WTC11 (cell line): ENCODE measurements at places on chromosomes 11 and 22. TPM values are rescaled to one million over a fixed set of nuclear protein-coding genes. Genes with fewer than 3 reads are reported as not detected.

- DNase-seq, result no peak
- H3K27me3 ChIP-seq, result peaks cover 23% of the 10 kb centered on the region
- no peaks in the 10 kb centered on the region for H3K36me3 ChIP-seq
Measured at GRCh38 chr22:21047730-21048129, 2.0 kb downstream of the LRRC74B start.

Gene OR8B3
- not detected in 3 replicates for total RNA-seq

DNA sequence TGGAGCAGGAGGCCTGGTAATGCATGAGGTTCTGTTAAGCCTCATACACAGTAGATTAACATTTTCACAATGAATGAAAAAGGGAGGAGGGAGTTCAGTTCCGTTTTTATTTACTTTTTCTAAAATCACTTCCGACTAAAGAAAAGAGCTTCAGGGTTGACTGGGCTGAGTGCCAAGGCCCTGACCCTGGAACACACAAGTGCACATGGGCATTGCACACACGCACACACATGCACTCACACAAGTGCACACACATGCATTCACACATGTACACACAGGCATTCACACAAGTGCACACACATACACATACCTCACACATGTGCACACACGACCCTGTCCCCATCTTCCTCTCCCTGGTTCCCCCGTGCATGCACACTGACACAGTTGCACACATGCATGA is 303.3 kb downstream of the BRD1 start:
- H3K27ac ChIP-seq, result peak overlapping the region; percentile 90; the same call in 1 of the 2 replicates
- H3K27me3 ChIP-seq, result no peaks in the 10 kb centered on the region; the same call in 1 of the 2 replicates
- no peak for DNase-seq
- H3K36me3 ChIP-seq, result no peaks in the 10 kb centered on the region
- peaks cover 28% of the 10 kb centered on the region for H3K4me1 ChIP-seq

Gene ART5
- 4.5 to 8.7 TPM (median 8.1 TPM) in 3 replicates for total RNA-seq

DNA sequence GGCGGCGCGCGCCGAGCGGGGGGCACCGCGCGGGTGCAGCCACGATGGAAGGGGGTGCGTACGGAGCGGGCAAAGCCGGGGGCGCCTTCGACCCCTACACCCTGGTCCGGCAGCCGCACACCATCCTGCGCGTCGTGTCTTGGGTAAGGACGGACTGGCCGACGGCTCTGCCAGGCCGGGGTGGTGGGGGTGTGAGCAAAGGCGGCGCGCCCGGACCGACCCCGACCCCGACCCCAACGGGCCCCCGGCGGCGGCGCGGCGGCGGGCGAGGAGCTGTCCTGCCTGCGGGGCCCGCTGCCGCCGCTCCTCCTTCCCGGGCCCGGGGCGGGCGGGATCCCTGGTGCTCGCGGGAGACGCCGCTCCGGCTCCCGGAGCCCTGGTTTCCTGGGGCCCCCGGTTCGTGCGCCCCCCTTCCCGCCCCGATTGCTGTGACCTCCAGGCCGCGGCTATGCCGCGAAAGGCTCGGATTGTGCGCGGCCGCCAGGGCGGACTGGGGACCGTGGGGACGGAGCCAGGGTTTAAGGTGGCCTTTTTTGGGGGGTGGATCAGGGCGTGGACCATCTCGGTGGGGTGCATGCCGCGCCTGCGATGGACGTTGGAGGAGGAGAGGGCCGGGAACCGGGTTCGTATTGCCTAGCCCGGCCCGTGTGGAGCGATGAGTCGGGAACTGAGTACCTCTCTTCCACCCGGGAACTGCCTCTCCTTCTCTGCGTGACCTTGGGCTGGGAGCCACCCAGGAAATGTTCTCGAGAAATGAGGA is at the start of gene SYNGR1:
TSS of gene SYNGR1 (plus strand) at position 25 of the 760 bp plus-strand sequence. CDS start at position 45, 20 bp downstream.
- peaks cover 7% of the 10 kb centered on the region for H3K27me3 ChIP-seq
- peak; percentile 47 for DNase-seq
- no peak within 1 kb of the TSS for H3K27ac ChIP-seq
- peaks cover 27% of the 10 kb centered on the region for H3K4me1 ChIP-seq

GRCh38 chr11:36945384-36945783 is 347.3 kb upstream of the RAG2 start:
- H3K27ac ChIP-seq, result no peak overlapping the region
- H3K36me3 ChIP-seq, result peaks cover 52% of the 10 kb centered on the region
- no peak for DNase-seq
- H3K4me1 ChIP-seq, result no peaks in the 10 kb centered on the region
- peaks cover 15% of the 10 kb centered on the region for H3K27me3 ChIP-seq
- no peak overlapping the region for H3K4me3 ChIP-seq

DNA sequence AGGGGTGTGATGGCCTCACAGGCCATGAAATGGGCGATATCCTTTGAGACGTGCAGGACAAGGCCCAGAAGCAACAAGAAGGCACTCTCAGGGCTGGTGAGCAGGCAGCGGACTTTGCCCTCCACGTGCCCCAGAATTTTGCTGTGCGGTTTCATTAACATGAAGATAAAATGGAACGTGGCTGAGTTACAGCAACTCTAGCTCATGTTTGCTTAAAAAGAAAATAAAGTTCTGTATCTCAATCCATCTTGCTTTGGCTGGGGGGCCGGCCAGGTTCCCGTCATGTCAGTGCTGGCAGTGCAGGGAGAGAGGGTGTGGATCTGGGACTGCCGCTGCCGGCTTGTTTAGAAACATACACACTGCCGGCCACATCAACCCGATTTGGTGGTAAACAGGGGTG is 370.1 kb downstream of the OPCML start:
- no peak overlapping the region for H3K27ac ChIP-seq
- H3K27me3 ChIP-seq, result no peaks in the 10 kb centered on the region
- no peaks in the 10 kb centered on the region for H3K36me3 ChIP-seq
- no peak overlapping the region for H3K4me3 ChIP-seq

GRCh38 chr22:29394931-29395581 is 6.7 kb upstream of the AP1B1 start:
- no peaks in the 10 kb centered on the region for H3K27me3 ChIP-seq
- DNase-seq, result peak; percentile 77
- no peaks in the 10 kb centered on the region for H3K36me3 ChIP-seq
- no peak overlapping the region for H3K27ac ChIP-seq
- no peaks in the 10 kb centered on the region for H3K4me1 ChIP-seq
